ENCODE measurements at places on chromosomes 1 and 21.
A peak's percentile ranks its signal among the peaks of the same experiment; 100 is the strongest.

DNA sequence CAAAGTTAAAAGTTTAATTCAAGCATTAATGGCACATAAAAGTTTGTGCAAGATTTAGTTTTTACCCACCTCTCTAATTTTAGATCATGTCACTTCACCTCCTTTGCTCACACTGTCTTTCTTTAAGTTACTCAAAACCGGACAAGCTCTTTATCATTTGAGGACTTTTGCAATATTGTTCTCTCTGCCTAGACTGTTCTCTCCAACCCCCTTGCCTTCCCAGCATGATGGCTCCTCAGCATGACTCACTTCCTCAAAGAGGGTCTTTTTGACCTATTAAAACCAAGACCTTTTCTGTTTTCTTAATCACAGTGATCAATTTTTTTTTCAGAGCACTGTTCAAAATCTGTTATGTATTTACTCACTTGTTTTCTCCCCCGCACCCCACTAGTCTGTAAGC lies 61.3 kb downstream of the XKR8 start:
- DNase-seq = no peak

DNA sequence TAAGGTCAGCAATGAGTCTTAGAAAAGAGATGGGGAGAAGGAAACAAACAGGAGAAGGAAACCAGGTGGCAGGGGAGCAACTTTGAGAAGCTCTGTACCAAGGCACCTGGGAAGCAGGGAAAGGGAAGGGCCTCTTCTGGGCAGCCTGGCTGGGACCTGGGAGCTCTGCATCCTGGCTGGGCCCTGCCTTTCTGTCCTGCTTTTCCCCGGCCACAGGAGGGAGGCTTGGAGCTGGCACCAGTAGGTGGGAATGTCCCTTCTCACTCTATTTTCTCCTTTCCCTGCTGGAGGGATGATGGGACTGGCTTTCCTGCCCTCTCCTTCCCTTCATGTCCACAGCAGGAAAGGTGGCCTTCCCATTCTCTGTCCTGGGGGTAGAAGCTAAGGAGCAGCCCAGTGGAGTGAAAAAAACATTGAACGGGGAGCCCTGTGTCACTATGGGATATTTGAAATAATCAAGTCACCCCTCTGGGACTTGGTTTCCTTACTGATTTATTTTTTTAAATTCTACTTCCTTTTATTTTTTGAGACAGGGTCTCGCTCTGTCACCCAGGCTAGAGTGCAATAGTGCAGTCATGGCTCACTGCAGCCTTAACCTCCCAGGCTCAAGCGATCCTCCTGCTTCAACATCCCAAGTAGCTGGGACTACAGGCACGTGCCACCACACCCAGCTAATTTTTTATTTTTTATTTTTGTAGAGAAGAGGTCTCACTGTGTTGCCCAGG lies 5.1 kb upstream of the NES start:
- DNase-seq = no peak

DNA sequence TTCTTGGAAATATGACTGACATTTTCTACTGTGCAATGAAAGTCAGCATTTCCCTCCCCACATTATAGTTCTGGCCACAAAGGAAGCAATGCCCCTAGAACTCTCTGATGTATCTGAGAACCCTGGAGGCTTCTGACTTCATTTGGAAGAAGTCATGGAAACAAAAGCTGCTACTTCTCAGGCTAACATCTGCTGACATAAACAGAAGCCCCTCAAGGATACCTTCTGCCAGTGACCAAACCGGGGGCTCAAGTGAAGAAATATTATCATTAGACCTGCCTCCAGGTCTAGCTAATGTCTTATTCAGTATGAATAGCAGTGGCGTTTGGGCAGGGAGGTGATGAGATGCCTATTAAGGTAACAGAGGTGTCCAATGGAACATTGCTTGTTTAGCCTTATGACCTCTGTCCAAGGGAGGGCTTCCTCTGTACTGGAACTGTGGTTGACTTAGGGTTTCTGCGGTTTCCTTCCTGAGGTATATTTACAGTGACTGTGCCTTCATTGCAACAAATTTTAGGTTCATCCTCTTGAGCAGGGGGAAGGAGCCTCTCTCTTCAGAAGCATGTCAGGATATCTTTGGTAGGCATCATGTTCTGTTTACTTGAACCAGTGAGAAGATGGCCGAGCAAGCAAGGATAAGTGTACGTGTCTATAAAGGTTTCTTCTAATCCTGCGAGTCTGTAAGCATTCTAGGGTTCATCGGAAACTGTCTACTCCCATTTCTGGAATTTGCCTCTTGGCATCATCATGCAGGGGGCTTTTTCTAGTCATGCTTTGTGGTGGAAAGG lies 161.7 kb downstream of the PBX1 start:
- DNase-seq = peak; percentile 13

GRCh38 chr21:42041246-42041645 lies 29.9 kb upstream of the UMODL1 start:
- DNase-seq = no peak

DNA sequence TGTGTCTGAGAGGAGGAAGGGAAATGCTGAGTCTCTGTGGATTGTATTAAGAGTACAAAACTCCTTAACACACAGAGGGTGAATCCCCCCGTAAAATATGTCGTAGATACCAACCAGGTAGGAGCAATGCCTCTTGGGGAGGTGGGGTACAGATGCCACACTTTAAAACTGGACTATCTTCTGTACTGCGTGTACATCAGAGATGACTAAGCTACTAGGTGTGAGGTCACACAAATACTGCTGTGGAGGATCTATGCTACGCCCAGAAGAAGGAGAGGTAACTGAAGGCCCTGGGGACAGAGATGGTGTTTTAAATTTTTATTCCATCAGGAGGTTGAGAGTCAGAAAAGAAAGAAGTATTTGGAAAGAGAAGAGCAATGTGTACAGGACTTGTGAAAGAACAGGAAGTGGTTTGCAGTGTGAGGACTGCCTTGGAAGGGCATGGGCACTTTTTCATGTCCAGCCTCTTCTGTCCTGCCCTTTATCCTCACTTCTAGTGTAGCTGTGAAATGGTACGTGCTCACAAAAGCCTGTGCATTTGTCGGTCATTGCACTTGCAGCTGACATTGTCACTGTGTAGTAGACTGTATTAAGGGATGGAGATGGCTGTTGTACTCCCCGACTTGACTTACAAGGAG lies 287.8 kb upstream of the CHRM3 start:
- DNase-seq = peak; percentile 32

GRCh38 chr1:80241566-80241965 lies 1235.0 kb upstream of the ADGRL4 start:
- no peak for DNase-seq

DNA sequence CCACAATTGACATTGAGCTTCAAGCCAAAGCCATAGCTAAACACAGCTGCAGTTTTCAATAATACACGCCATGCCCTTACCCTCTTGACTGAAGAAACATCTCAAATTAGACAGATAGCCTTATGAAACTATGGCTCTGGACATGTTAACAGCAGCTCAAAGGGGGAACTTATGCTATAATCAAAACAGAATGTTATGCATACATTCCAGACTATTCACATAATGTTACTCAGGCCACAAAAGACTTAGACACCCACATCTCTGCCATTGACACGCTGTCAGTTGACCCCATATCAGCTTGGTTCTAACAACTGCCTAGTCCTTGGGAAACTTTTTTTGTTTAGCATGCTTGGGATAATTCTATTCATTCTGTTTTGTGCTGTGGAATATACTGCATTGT lies 2.3 kb upstream of the NENF start:
- DNase-seq = no peak

DNA sequence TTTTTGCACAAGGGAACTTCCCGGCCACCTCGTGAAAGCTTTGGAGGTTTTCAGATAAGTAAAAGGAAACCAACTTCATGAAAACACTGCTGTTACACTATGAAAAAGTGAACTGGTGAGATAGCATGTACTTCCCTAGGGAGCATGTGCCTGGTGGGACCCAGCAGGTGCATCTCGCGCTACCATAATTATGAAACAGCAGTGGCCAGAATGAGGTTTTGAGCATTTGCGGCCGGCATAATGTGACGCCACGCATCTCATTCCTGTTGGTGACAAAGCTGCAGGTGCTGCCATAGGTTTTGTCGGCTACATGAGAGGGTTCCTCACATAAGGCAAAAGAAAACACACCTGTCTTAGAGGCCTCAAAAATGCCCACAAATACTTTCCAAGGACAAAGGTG lies 1.7 kb downstream of the KRTAP10-3 start:
- DNase-seq = no peak

DNA sequence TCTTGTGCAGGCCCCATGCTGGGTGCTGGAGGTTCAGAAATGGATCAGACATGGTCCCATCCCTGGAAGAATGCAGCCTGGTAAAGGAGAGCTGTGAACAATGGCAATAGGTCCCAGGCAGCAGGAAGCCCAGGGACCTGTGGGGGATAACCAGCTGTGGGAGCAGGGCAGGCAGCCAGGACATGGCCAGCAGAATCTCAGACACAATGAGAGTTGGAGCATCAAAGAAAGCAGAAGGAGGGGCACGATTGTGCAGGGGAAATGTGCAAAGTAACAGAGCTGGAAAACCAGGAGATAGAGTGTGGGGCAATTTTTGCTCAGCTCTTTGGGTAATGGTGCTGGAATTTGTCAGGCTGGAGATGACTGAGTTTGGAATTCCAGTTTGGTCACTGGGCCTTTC lies 44.3 kb downstream of the C8B start:
- no peak for DNase-seq

DNA sequence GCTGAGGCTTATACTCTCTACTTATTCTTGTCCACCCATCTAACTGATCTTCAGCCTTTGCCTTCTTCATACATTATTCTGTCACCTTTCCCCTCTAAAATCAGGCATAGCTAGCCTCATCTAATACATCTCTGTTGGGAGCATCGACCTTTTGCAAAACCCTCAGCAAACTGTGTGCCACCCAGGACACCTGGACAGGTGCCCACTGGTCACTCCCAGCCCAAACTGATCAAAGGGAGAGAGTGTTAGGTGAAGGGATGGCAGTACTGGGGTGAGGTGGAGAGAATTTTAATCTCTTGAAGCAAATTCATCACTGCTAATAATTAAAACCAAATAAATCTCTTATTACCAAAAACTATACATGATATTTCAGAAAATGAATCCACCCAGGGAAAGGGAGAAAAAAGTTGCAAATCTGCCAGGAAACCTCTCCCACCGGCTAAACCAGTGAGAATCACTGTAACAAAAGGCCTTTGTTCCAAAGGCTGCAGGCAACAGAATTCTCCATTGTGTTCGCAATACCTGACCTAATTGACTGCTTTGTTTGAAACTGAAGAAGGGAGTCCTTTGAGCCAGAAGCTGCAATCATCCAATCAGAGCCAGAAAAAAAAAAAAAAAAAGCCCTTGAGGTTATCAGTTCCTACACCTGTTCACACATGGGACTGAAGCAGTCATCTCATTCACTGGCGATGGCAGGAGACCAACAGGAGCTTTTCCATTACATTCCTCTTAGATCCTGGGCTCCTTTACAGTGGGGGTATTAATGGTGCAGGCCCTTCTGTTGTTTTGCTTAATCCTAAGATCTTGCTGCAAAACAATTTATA lies 172.6 kb downstream of the APP start:
- no peak for DNase-seq

DNA sequence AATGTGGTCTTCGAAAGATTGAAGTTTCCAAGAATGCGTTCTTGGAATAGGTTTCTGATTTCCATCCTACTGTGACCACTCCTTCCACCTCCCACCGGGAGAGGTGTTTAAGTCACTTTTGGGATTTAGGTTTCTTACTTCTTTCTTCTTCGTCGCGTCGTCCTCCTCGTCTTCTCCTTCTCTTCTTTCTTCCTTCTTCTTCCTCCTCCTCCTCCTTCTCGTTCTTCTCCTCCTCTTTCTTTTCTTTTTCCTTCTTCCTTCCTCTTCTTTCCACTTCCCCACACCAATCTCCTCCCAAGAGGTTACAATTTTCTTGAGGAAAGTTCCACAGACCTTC lies 2.1 kb downstream of the CACHD1 start:
- DNase-seq = no peak

DNA sequence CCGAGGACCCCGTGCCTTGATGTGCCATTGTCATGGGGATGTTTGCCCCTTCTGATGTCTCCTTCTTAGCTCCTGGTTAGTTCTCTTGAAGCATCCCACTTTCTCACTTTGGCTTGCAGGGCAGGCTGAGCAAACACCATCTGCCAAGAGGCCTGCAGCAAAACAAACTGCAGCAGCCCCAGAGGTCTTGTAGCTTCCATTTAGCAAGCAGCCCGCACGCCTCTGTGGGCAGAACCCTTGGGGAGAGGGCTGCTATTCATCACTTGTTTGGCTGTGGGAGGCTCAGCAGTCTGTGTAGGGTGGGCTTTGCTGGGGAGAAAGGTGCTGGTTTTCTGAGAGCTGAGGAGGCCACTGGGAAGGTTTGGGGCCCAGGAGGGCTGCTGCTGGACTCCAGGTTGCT lies 56.7 kb downstream of the KCNC4 start:
- no peak for DNase-seq

GRCh38 chr1:66490816-66491215 lies 43.1 kb upstream of the SGIP1 start:
- no peak for DNase-seq

- DNase-seq = no peak
These were observed 5.1 kb upstream of the HP1BP3 start for GRCh38 chr1:20792196-20792595.

GRCh38 chr1:188641566-188642211 lies 1812.9 kb downstream of the PLA2G4A start:
- DNase-seq = no peak

DNA sequence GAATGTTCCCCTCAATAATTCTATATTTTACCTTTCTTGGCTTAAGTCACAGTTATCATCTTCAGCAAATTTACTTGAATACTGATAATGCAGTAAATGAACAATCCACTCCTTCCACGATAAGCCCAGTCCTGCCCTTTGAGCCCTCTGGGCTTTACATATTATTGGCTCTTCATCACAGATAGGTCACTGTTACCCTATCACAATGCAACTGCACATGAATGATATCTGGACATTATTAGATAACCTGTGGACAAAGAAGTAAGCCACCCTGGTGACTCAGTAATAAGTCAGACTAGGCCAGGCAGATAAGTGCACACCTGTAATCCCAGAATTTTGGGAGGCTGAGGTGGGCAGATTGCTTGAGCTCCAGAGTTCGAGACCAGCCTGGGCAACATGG lies 69.4 kb downstream of the SPATA6 start:
- no peak for DNase-seq

- DNase-seq = peak; percentile 42
These were observed 42.5 kb upstream of the IL10 start for GRCh38 chr1:206814716-206815341.

GRCh38 chr1:3139451-3139852 lies 70.4 kb downstream of the PRDM16 start:
- DNase-seq = no peak

DNA sequence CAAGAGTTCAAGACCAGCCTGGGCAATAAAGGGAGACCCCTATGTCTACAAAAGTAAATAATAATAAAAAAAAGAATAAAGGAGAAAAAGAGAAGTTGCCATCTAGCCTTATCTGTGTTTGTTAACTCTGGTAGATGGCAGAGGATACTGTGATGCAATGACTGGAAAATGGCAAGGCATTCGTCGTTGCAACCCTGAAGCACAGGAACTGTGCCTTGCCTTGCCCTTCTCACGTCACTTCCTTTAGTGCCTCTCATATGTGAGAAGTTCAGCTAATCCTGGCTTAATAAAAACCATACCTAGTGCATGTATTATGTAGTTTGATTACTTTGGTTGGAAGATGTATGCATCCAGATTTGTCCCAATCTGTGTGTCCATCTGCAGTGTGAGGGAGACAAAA lies 25.8 kb upstream of the PIGC start:
- DNase-seq = peak; percentile 32

Data from inflammatory macrophage treated with lipopolysaccharide for 4 hours (primary cell).